ENCODE measurements at places on chromosomes 1 and 21. TPM values are rescaled to one million over a fixed set of nuclear protein-coding genes. Genes with fewer than 3 reads are reported as not detected.
A peak's percentile ranks its signal among the peaks of the same experiment; 100 is the strongest.

GRCh38 chr1:153397924-153398651 lies 7.2 kb upstream of the S100A8 start:
- no peak for DNase-seq

GRCh38 chr1:156004843-156005584 lies 15.7 kb downstream of the SSR2 start:
- DNase-seq = peak; percentile 38

GRCh38 chr1:240189386-240189989 lies 97.8 kb downstream of the FMN2 start:
- DNase-seq = peak; percentile 7

CHI3L2 gene
- 4.0 TPM for total RNA-seq

DNA sequence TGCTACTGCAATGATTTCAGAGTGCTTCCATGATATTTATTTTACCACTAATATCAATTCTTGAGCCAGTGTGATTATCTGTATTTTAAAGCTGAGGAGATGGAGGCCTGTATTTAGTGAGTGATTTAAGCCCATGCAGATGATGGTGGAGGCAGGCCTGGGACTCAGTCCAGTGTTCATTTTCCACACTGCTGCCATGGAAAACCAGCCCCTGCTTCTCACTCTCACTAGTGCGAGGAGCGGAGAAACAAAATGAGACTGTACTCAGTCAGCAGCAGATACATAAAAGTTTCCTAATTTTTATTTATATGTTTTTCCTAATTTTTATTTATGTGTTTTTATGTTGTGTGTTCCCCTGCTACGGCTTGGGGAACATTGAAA lies 32.8 kb downstream of the LRRC8B start:
- no peak for DNase-seq

DNA sequence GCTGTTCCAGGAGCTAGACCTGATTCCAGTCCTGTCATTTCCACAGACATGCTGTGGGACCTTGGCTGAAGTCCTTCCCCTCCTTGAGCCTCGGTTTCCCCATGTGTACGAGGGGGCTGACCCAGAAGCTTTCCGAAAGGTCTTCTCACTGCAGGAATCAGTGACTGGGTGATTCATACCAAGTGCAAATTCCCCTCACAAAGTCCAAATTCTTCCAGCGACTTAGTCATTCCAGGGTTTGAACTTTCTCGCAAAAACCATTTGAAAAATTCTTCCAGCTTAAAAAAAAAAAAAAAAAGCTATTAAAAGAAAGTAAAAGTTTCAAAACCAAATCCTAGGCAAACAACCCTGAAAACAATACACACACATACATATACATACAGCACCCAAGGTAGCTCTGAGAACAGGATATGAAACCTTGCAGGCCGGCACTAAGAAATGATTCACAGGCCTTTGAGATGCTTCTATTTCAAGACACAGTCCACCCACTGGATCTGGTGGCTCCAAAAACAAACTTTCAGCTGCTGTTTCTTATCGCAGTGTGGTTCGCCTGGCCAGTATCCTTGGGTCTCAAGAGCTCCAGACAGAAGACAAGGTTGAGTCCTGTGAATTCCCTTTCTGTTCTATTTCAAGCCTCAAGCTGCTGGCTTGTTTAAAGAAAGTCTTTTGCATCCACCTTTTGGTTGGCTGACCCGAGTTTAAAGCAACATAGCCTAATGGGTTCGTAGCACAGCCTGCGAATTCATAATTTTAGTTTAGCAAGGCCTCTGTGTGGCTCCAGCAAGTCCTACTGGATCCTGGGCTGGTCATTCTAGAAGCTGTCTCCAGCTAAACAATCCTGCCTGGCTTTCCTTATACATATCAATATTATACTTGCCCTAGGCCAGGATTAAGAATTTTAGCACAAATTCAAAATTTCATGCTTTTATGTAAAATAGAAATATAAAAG lies 18.0 kb upstream of the ID3 start:
- no peak for DNase-seq

DNA sequence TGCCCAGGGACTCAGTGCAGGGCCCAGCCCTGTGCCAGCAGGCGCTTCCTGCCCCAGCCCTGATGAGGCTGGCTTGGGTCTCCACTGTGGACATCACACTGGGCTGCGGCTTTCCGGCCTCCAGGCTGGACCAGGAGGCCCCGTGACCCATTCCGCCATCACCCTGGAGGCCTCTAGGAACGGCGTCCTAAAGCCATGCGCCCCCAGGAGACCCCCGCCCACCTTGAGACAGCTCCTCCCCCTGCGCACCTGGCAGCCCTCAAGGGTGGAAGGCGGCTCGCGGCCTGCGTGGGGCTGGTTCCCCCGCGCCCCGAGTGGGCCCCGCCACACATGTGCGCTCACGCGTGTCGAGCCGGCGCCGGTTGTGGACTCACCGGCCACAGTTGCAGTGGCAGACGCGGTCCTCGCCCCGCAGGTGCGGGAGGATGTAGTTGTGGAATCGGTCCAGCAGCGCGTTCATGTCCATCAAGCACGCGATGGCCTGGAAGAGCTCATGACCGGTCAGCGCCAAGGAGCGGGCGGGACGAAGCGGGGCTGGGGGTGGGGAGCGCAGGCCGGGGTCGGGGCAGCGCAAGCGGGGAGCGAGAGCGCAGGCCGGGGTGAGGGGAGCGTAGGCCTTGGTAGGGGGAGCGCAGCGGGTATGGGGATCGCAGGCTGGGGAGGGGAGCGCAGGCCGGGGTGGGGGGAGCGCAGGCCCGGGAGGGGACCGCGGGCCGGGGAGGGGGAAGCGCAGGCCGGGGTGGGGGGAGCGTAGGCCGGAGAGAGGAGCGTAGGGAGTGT lies 924 bp downstream of the TMEM240 start:
- no peak for DNase-seq

- no peak for DNase-seq
Observed at GRCh38 chr1:56223968-56224367, 355.4 kb downstream of the PLPP3 start.

- DNase-seq = no peak
Observed at GRCh38 chr1:231887866-231888265, 261.3 kb downstream of the DISC1 start.

NMNAT1 gene
- total RNA-seq = 5.0 TPM

DNA sequence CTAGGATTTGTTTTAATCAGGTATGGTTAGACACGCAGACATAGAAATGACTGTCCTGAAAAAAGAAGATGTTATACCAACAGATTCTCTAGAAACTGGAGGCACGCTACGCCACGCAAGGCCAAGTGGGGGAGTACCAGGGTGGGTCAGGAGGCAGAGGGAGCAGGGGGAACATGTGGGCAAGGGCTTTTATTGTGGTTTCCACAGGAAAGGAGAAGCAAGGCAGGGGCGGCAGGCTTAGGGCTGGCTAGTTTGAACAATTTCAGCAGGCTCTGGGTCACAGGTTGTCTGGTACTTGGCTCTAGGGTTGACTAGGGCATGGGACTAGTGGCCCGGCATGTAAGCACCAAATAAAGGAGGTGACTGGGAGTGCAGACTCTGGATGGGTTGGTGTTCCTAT lies 7.2 kb downstream of the MTARC2 start:
- DNase-seq = no peak

C1orf159 gene
- total RNA-seq = 30.0 TPM

- no peak for DNase-seq
Observed at GRCh38 chr1:103958699-103959098, 209.0 kb downstream of the AMY1C start.

AADACL3 gene
- total RNA-seq = not detected

HNRNPCL4 gene
- total RNA-seq = not detected

GRCh38 chr1:113219377-113219776 lies 146.4 kb downstream of the LRIG2 start:
- DNase-seq = no peak

GRCh38 chr1:29344336-29344735 lies 108.0 kb downstream of the PTPRU start:
- DNase-seq = no peak
